Pancreas (tissue), 10 donors: ENCODE measurements at places on chromosomes 5 and 9. TPM values are rescaled to one million over a fixed set of nuclear protein-coding genes. Genes with fewer than 3 reads are reported as not detected.
A peak's percentile ranks its signal among the peaks of the same experiment; 100 is the strongest.

- DNase-seq: no peak
- no peaks in the 10 kb centered on the region for H3K4me1 ChIP-seq
- no peak overlapping the region for H3K27ac ChIP-seq
- H3K36me3 ChIP-seq: no peaks in the 10 kb centered on the region
- H3K4me3 ChIP-seq: no peak overlapping the region
These were observed 254.8 kb upstream of the PANK3 start for GRCh38 chr5:168833936-168834335.

GRCh38 chr5:95347506-95348120 lies 43.6 kb upstream of the FAM81B start:
- no peak overlapping the region for H3K4me3 ChIP-seq
- DNase-seq: no peak
- no peaks in the 10 kb centered on the region for H3K36me3 ChIP-seq
- no peaks in the 10 kb centered on the region for H3K4me1 ChIP-seq

- no peaks in the 10 kb centered on the region for H3K4me1 ChIP-seq
- DNase-seq: no peak
- H3K36me3 ChIP-seq: no peaks in the 10 kb centered on the region
- no peak overlapping the region for H3K27ac ChIP-seq
- no peak overlapping the region for H3K4me3 ChIP-seq
These were observed 133.2 kb downstream of the ERCC6L2 start for GRCh38 chr9:96008502-96009222.

- H3K4me1 ChIP-seq: no peaks in the 10 kb centered on the region
- no peak for DNase-seq
- H3K27me3 ChIP-seq: no peaks in the 10 kb centered on the region
- no peaks in the 10 kb centered on the region for H3K36me3 ChIP-seq
- no peak overlapping the region for H3K27ac ChIP-seq
These were observed 6.1 kb downstream of the IL12B start for GRCh38 chr5:159324102-159324755.

DNA sequence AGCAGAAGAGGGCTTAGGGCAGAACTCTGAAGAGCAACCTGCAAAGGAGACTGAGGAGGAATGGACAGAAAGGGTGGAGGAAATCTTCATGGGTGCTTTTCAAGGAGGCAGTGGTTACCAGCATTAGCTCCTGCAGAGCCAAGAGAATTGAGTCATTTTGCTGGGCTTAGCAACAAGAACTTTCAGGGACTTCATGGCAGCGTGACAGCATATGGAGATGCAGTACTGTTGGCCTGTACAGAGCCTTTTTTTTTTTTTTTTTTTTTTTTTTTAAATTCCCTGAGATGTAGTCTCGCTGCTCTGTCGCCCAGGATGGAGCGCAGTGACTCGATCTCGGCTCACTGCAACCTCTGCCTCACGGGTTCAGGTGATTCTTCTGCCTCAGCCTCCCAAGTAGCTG lies 296.0 kb upstream of the DMRT1 start:
- no peak for DNase-seq
- H3K27ac ChIP-seq: no peak overlapping the region
- no peak overlapping the region for H3K4me3 ChIP-seq
- no peaks in the 10 kb centered on the region for H3K36me3 ChIP-seq
- H3K4me1 ChIP-seq: no peaks in the 10 kb centered on the region

DNA sequence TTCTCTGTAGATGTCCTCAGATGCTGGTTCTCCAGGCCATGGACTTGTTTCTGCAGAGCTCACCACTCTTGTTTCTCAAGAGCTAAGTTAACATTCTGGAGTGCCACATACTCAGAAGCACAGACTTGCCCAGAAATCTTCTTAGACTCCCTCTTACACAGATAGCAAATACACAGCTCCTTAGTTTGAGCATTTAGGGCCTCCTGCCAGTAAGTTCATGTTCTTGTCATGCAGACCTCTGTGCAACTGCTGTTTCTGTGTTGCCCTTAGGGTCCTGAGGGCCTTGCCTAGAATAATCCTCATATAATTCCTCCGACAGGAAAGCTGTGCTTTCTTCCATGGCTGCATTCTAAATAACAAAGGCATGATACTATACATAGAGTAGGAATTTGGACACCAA lies 1.3 kb upstream of the PTPDC1 start:
- H3K4me1 ChIP-seq: no peaks in the 10 kb centered on the region
- no peaks in the 10 kb centered on the region for H3K27me3 ChIP-seq
- no peak overlapping the region for H3K27ac ChIP-seq

GRCh38 chr9:129177443-129177790 lies 644 bp downstream of the IER5L start:
- DNase-seq: no peak
- no peaks in the 10 kb centered on the region for H3K27me3 ChIP-seq
- no peaks in the 10 kb centered on the region for H3K36me3 ChIP-seq
- peak overlapping the region; percentile 45 for H3K4me3 ChIP-seq
- peak overlapping the region; percentile 63 for H3K27ac ChIP-seq
- peaks cover 7% of the 10 kb centered on the region for H3K4me1 ChIP-seq

GRCh38 chr5:16994565-16994964 lies 58.5 kb upstream of the MYO10 start:
- no peaks in the 10 kb centered on the region for H3K27me3 ChIP-seq
- H3K27ac ChIP-seq: no peak overlapping the region
- no peak overlapping the region for H3K4me3 ChIP-seq
- no peaks in the 10 kb centered on the region for H3K4me1 ChIP-seq
- no peaks in the 10 kb centered on the region for H3K36me3 ChIP-seq
- DNase-seq: no peak

- no peaks in the 10 kb centered on the region for H3K36me3 ChIP-seq
- H3K27ac ChIP-seq: no peak overlapping the region
- no peaks in the 10 kb centered on the region for H3K27me3 ChIP-seq
- H3K4me1 ChIP-seq: no peaks in the 10 kb centered on the region
- DNase-seq: no peak
These were observed 760.1 kb downstream of the MAT2B start for GRCh38 chr5:164265566-164265965.

DNA sequence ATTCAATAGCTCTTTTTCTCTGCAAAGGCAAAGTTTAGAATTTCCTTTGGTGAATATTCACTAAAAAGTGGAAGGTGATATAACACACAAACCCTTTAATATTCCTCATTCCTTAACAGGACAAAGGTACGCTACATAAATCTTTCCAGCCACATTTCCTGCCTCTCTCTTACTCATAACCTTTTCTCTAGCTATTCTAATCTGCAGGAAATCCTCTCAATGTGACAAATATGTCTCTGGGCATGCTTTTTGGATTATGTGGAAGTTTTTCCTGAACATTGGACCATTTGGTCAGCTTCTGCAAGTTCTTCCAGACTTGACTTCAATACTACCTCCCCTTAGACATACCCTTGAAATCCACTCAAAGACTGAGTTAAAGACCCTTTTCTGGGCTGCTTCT lies 186.3 kb upstream of the TUSC1 start:
- no peaks in the 10 kb centered on the region for H3K27me3 ChIP-seq
- H3K27ac ChIP-seq: no peak overlapping the region
- H3K4me1 ChIP-seq: no peaks in the 10 kb centered on the region
- H3K36me3 ChIP-seq: no peaks in the 10 kb centered on the region
- no peak overlapping the region for H3K4me3 ChIP-seq

DNA sequence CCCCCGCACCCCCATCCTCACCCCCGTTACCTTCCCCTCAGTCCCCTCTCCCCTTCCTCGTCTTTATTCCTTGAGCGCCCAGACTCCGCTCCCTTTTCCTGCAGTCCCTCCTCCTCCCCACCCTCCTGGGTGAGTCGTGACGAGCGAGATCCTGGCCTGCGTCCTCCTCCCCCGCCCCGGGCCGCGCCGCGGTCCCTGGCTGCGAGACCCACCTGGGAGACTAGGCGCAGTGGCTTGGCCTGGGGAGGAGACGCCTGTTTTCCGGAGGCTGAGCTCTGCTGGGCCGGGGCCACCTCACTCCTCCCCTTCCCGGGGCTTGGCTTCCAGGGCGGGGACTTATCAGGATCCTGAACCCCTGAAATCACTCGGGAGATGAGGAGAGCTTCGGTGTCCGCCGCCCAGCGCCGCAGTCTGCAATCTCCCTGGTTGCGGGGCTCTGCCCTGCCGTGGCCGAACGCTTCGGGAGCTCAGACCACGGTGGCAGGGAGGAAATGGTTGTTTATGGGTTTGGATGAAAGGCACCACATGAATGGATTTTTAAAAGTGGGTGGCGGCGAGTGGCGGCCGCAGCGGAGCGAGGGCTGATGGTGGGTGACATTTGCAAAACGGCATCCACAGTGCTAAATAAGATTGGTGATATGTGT lies 984 bp downstream of the STXBP1 start:
- no peaks in the 10 kb centered on the region for H3K36me3 ChIP-seq
- H3K27ac ChIP-seq: peak overlapping the region; percentile 51
- peak overlapping the region; percentile 90 for H3K4me3 ChIP-seq
- DNase-seq: peak; percentile 45
- no peaks in the 10 kb centered on the region for H3K27me3 ChIP-seq

- H3K4me1 ChIP-seq: no peaks in the 10 kb centered on the region
- H3K4me3 ChIP-seq: no peak overlapping the region
- no peaks in the 10 kb centered on the region for H3K36me3 ChIP-seq
- H3K27me3 ChIP-seq: no peaks in the 10 kb centered on the region
These were observed 98.5 kb downstream of the MTREX start for GRCh38 chr5:55406292-55406691.

GRCh38 chr5:145124806-145125205 lies 710.3 kb downstream of the PRELID2 start:
- DNase-seq: no peak
- no peaks in the 10 kb centered on the region for H3K4me1 ChIP-seq
- no peaks in the 10 kb centered on the region for H3K36me3 ChIP-seq
- no peaks in the 10 kb centered on the region for H3K27me3 ChIP-seq
- no peak overlapping the region for H3K4me3 ChIP-seq

GRCh38 chr9:6230037-6230780 lies 14.6 kb downstream of the IL33 start:
- H3K4me1 ChIP-seq: peaks cover 22% of the 10 kb centered on the region
- no peaks in the 10 kb centered on the region for H3K27me3 ChIP-seq

- H3K4me3 ChIP-seq: no peak overlapping the region
- no peaks in the 10 kb centered on the region for H3K36me3 ChIP-seq
- no peak overlapping the region for H3K27ac ChIP-seq
- no peaks in the 10 kb centered on the region for H3K27me3 ChIP-seq
- no peaks in the 10 kb centered on the region for H3K4me1 ChIP-seq
These were observed 30.7 kb upstream of the IRX1 start for GRCh38 chr5:3564827-3565518.

DNA sequence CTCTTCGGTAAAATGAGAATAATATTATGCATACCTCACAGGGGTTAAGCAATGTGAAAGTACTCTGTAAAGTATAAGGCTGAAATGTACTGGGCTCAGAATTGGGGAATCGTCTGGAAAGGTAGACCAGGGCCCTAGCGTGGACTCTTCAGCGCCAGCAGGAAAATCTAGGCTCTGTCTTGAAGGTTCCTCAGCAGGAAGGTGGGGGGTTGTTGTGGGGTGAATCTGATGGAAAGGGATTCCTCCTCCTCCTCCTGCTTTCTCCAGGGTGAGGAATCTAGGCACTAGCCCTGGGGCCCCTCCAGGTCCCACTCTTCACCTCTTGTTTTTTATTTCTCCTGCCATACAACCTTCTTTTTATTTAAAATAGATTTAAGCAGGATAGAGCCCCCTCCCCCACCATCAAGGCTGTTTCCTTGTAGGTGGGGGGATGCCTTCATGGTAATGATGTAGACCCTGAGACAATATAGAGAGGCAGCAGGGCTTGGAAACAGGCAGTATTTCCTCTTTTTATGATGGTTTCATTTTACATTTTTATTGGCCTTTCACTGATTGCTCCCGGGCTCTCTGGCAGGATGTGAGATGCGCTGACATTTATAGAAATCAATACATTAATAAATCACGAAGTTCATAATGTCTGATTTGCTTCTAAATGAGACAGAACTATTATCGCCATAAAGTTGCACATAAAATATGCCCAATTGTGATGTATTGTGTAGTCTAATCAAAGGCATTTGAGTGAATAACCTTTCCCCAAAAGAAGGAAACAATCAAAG lies 78.9 kb upstream of the GABRP start:
- H3K4me3 ChIP-seq: no peak overlapping the region
- no peaks in the 10 kb centered on the region for H3K36me3 ChIP-seq
- no peaks in the 10 kb centered on the region for H3K4me1 ChIP-seq
- no peaks in the 10 kb centered on the region for H3K27me3 ChIP-seq
- DNase-seq: no peak

- H3K27me3 ChIP-seq: no peaks in the 10 kb centered on the region
- no peaks in the 10 kb centered on the region for H3K4me1 ChIP-seq
- H3K4me3 ChIP-seq: no peak overlapping the region
- no peak overlapping the region for H3K27ac ChIP-seq
These were observed 52.8 kb downstream of the PRRT1B start for GRCh38 chr9:131598121-131598520.

GRCh38 chr9:33659921-33660320 lies 135.4 kb upstream of the PRSS3 start:
- no peaks in the 10 kb centered on the region for H3K4me1 ChIP-seq
- no peak for DNase-seq
- H3K27me3 ChIP-seq: no peaks in the 10 kb centered on the region
- no peak overlapping the region for H3K4me3 ChIP-seq

DNA sequence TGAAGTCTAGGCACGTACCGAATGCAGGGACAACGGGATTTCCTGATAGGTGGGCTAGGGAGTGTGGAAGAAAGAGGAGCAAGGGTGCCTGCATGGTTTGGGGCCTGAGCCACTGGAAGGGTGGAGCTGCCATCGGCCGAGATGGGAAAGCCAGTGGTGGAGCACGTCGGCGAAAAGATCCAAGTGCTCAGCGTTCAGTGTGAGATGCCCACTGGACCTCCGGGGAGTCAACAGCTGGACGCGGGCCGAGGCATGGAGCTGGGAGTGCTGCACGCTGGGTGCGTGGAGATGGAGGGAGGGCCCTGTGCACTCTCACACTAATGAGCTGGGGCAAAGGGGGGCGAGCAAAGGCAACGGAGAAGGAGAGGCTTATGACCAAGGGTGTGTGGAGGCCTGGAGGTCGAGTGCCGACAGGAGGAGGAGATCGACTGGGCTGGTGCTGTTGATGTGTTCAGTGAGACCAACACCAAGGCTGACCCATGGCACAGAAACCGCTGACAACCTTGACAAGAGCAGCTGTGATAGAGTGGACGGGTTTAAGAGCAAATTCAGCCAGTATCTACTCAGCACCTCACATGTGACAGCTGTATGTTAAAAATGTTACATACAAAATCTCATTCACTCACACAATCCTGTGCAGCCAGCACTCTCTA lies 85.7 kb downstream of the STK10 start:
- no peaks in the 10 kb centered on the region for H3K4me1 ChIP-seq
- DNase-seq: peak; percentile 36
- no peak overlapping the region for H3K27ac ChIP-seq
- H3K36me3 ChIP-seq: no peaks in the 10 kb centered on the region

- no peak overlapping the region for H3K4me3 ChIP-seq
- H3K27me3 ChIP-seq: no peaks in the 10 kb centered on the region
- no peak overlapping the region for H3K27ac ChIP-seq
- no peak for DNase-seq
- no peaks in the 10 kb centered on the region for H3K4me1 ChIP-seq
These were observed 38.1 kb upstream of the GFPT2 start for GRCh38 chr5:180391276-180391675.

- no peaks in the 10 kb centered on the region for H3K4me1 ChIP-seq
- H3K27ac ChIP-seq: no peak overlapping the region
- DNase-seq: no peak
- no peak overlapping the region for H3K4me3 ChIP-seq
- H3K36me3 ChIP-seq: no peaks in the 10 kb centered on the region
These were observed 25.0 kb upstream of the STARD4 start for GRCh38 chr5:111537141-111538024.

GRCh38 chr9:89814340-89815040 lies 209.7 kb downstream of the GADD45G start:
- no peaks in the 10 kb centered on the region for H3K4me1 ChIP-seq
- DNase-seq: no peak
- no peak overlapping the region for H3K27ac ChIP-seq
- H3K4me3 ChIP-seq: no peak overlapping the region
- H3K36me3 ChIP-seq: no peaks in the 10 kb centered on the region

Gene FIBCD1
- total RNA-seq: not detected

Gene PCDHB11
- total RNA-seq: 7.5 TPM

Gene FYB1
- total RNA-seq: 7.9 TPM

Gene PLPPR1
- total RNA-seq: 0.32 TPM
